ENCODE measurements at places on chromosomes 4 and X.

DNA sequence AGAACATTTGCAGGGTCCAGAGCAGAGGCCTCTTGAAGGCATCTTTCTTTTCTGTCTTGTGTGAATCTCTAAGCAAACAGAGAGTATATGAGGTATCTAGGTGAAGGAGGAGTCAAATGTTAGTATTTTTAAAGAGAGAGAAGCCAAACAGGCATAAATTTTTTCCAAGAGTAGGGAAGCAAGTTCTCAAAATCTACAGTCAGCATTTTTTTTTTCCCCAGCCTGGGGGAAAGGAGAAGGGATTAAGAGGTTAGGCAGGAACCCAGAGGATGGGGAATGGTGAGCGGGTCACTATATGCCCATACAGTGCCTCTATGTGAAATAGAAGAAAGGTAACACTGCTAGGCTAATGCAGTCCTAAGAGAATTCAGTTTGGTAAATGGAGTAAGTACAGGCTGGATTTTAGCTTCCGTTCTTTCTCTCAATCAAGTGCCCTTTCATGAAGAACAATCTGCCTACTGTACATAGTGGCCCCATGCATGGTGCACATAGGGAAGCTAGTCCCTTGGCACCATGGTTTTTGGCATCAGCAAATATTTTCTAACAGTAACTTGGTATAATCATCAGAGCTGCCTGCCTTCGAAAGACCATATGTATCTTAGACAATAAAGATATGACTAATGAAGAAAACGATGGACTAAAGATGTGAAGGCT, 163.1 kb upstream of the MAB21L2 start:
- DNase-seq = no peak

GRCh38 chr4:110682311-110682710, 59.4 kb upstream of the PITX2 start:
- DNase-seq = no peak

DNA sequence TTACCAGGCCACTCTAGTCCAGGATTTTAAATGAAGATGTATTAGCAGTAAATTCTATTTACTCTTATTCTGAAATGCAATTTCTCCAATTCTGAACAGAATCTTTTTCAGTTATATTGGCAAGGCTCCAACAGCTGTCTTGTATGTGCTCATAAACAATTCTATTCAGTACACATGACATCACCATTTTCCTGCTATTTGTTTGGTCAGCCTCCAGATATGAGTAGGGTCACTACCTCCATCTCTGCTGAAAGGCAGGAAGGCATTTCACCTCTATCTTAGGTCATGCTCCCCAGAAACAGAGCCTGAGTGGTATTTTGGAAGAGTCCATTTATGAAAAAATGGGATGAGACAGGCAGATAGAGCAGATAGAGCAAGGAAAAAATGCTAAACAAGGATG, 151.1 kb upstream of the ADGRL3 start:
- DNase-seq = no peak

DNA sequence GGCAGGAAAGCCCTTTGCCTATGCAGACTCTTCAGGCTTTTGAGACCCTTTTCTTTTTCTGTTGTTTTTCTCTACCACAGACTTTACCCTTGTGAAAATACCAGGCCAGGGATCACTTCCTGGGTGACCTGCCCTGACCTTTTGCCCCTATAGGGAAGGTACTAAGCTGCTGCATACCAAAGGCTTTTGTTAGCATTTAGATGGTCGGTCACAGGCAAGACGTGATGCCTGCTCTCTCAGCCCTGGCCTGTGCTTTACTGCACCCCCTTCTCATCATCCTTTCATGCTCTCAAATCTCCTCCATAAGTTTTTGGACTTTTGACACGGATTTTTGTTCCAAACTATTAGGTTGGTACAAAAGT, 98.2 kb downstream of the ARHGAP10 start:
- no peak for DNase-seq

- no peak for DNase-seq
Observed at GRCh38 chrX:48540480-48540879, 966 bp downstream of the TBC1D25 start.

DNA sequence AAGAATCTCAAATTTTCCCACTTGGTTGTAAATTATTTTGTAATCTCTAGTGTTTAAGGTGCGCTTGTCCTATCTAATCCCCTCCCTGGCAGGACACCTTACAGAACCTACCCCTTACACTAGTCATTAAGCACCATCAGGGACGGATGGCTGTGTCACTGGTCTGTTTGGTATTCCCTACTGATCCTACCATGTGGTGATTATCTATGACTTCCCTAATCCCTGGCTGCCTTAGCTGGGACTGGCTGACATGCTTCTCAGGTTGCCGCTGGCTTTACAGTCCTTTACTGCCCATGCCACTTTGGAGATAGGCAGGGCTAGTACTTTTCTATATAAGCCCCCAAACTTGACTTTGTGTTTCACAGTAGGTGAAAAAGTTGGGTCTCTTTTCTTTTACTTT, 58.6 kb downstream of the ELOVL6 start:
- DNase-seq = no peak

DNA sequence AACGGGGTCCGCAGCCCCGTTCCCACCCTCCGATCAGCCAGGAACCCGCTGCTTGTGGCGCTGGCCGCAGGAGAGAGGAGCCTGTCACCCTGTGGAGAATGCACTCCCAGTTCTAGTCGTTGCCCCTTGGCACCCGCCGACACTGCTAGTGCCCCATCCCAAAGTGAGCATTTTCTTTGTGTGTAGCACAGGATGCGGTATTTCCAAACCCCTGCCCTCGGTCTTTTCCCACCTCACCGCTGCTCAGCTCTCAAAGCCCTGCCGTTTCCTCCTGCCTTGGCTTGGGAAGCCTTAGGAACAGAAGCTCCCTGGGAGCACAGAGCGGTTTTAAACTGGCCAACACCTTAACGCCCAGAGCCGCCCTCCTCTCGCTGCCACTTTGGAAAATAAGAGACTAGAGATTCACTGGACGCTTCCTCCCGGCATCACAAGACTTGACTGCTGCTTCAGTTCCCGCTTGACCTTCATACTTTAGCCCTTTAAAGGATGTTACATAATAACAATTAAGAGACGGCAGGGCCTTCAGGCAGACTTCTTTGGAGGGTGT, 772 bp downstream of the CYP4V2 start:
- DNase-seq = peak; percentile 40

- no peak for DNase-seq
Observed at GRCh38 chrX:12223650-12224049, 85.4 kb downstream of the FRMPD4 start.

GRCh38 chr4:108828620-108829019, 65.8 kb upstream of the ETNPPL start:
- no peak for DNase-seq

DNA sequence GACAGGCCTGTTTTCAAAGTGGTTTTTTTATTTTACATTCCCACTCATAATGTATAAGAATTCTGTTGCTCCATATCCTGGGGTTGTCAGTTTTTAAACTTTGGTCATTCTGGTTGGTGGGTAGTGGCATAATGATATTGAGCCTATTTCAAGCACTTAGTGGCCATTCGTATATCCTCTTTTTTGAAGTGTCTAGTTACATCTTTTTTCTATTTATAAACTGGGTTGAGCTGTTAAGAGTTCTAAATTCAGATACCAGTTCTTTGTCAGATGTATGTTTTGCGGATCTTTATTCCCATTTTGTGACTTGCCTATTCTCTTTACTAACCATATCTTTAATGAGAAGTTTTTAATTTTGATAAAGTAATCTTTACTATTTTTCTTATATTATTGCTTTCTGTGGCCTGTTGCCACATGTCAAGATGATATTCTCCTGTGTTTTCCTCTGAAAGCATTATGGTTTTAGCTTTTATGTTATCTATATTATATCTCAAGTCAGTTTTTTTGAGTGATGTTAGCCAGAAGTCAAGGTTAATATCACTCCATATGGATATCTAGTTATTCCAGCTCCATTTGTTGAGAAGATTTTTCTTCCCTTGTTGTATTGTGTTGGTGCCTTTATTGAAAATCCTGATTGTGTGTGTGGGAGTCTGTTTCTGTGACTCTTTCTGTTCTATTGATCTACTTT, 110.9 kb downstream of the FHIP1A start:
- peak; percentile 82 for DNase-seq

- no peak for DNase-seq
Observed at GRCh38 chr4:8820178-8821102, 51.2 kb downstream of the HMX1 start.

DNA sequence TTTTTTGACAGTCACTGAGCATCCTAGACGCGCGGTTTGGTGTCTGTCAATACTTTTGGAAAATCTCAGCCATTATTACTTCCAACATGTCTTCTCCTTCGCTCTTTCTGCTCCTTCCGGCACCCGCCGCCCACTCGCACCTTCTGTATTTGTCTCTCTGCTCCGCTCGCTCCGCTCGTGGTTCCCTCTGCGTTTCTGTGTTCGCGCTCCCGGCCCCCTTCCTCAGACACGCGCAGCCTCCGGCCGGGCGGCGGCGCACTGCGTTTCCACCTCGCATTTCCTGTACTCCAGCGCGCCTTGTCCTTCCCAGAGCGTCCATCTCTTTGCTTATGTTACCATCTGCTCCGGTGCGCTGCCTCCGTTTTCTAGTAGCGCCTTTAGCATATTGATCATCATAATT, 21.1 kb downstream of the PDE6B start:
- no peak for DNase-seq

GRCh38 chr4:87465739-87466366, 43.5 kb downstream of the NUDT9 start:
- DNase-seq = peak; percentile 22

DNA sequence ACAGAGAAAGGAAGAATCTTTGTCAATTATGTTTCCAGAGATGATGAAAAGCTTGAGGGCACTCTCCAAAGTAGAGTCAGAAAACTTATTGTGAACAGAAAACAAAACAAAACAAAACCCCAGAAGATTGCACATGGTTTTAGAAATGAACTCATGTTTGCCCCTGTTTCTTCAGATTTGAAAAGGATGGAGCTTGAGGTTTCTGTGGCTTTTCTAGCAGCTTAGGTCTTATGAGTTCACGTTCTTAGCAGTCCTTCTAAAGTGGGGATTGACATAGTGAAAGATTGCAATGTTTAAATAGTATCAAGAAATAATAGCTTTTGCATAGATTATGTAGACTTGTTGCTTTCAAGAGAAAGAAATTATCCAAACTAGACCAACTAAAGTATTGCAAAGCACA, 421.8 kb downstream of the GBA3 start:
- peak; percentile 10 for DNase-seq

DNA sequence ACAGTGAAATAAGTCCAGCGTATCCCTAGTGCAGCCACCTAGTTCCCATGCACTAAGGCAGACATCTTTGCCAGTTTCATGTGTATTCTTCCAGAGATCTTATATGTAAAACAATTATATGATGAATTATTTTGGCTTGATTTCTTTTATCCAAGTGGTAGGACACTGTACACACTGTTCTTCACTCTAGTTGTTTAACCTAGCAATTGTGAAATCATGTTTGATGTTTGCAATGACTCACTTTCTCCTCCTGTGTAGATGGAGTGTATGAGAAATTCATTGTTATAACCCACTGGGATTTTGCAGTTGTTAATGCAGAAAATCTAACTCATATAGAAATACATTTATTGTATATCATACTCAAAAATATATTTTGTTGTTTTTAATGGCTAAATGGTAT, 17.5 kb upstream of the TBC1D1 start:
- DNase-seq = peak; percentile 59

GRCh38 chr4:84956014-84956413, 10.5 kb downstream of the WDFY3 start:
- no peak for DNase-seq

All from MV-4-11 (cell line).